ENCODE measurements at places on chromosomes 1 and 21.

- DNase-seq: no peak
These were observed 97.9 kb upstream of the EDN2 start for GRCh38 chr1:41582351-41582750.

GRCh38 chr21:26800001-26800400 is 45.2 kb downstream of the ADAMTS1 start:
- DNase-seq: no peak

GRCh38 chr1:154405747-154406571 is 816 bp downstream of the IL6R start:
- peak; percentile 45 for DNase-seq

DNA sequence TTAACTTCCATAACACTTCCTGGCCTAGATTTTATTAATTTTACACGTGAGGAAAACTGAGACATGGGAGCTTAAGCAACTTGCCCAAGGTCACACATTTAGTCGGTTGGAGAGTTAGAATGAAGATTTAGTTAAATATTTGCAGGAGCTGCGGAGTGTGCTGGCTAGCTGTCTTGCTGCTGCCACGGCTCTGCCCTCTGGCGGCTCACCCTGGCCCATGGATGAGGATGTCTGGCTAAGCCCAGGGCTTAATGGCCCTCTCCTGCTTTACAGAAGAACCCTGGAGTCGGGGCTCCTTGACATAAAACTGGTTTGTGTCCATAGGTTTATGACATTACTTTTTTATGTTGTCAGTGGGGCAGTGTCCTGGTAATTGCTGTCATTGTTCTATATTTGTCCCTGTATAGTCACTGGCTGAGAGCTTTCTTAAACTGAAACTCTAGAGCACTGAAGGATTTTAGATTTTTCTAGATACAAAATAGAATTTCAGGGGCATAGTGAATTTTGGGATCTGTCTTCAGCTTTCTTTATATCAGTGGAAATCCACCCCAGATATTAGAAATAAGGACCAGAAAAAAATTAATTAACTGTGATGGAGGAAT is 88.9 kb upstream of the WLS start:
- no peak for DNase-seq

GRCh38 chr21:29384683-29385359 is 86.1 kb downstream of the BACH1 start:
- DNase-seq: no peak

GRCh38 chr1:172754609-172755008 is 95.7 kb downstream of the FASLG start:
- DNase-seq: no peak

GRCh38 chr1:24868016-24868875 is 61.8 kb downstream of the RUNX3 start:
- no peak for DNase-seq

- DNase-seq: no peak
These were observed 6.0 kb downstream of the KLHDC8A start for GRCh38 chr1:205350691-205351141.

GRCh38 chr1:161235957-161236775 is 1.8 kb downstream of the NR1I3 start:
- no peak for DNase-seq

GRCh38 chr1:156356875-156357534 is 12.0 kb upstream of the RHBG start:
- DNase-seq: peak; percentile 48
